ENCODE measurements at places on chromosomes 6 and 20.

- no peak for DNase-seq
Observed at GRCh38 chr20:37501940-37502339, 19.1 kb upstream of the NNAT start.

DNA sequence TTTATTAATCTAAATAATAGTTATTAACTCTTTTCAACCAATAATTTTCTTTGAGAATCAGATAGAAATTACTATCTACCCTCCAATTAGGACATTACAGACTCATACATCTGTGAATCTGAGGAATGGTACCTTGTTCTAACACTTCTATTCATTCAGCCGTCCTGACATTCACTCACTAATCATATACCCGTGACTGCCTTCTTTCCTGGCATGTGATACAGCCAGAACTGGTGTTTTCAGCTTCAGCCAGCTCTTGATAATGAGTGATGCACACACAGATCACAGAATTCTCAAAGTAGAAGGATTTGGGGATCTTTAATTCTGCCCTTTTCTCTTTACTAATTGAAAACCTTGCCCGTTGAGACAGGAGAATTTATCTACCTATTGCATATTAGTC is 499.9 kb downstream of the UTRN start:
- no peak for DNase-seq

DNA sequence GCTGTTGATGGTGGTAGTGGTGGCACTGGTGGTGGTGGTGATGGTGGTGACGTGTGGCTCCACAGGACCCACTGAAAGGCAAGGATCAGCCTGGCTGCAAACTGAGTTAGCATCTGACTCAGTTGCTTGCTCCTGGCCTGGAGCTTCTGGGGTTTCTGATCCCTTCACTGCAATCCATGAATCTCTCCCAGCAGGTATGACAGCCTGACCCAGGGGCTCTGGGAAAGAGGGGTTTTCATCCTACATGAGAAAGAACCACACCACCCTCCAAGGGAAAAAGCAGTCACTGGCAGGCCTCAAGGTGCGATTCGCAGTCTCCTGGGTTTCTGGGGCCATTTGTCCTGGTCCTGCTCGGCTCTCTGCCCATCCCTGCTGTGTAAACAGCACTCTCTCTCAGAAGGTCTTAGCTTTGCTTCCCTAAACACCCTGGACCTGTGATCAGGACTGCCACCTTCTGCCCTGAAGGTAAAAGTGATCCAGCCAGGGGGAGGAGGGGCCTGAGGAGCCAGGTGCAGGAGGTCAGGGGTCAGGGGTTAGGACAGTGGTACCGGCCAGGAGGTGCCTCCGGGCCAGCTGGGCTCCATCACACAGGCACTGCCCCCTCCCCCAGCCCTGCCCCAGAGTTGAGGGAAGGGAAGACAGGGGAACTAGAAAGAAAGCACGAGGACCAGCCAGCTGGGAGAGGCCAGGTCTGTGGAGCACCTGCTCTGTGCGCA is 152.0 kb downstream of the BMP7 start:
- DNase-seq: no peak

- DNase-seq: no peak
Observed at GRCh38 chr6:138510093-138510492, 10.8 kb upstream of the NHSL1 start.

- DNase-seq: no peak
Observed at GRCh38 chr6:148497717-148498116, 155.1 kb downstream of the SASH1 start.

GRCh38 chr20:62707921-62708521 is 615 bp upstream of the NTSR1 start:
- DNase-seq: no peak

GRCh38 chr6:130152908-130153510 is 69.7 kb downstream of the SAMD3 start:
- DNase-seq: no peak

- no peak for DNase-seq
Observed at GRCh38 chr20:16846006-16846405, 97.8 kb downstream of the OTOR start.

Measured in anterior cingulate cortex (tissue), 58 donors.